ENCODE measurements at places on chromosomes 11 and 22.
A peak's percentile ranks its signal among the peaks of the same experiment; 100 is the strongest.

GRCh38 chr11:86459682-86460460, 85.2 kb downstream of the CCDC81 start:
- DNase-seq, result peak; percentile 90

DNA sequence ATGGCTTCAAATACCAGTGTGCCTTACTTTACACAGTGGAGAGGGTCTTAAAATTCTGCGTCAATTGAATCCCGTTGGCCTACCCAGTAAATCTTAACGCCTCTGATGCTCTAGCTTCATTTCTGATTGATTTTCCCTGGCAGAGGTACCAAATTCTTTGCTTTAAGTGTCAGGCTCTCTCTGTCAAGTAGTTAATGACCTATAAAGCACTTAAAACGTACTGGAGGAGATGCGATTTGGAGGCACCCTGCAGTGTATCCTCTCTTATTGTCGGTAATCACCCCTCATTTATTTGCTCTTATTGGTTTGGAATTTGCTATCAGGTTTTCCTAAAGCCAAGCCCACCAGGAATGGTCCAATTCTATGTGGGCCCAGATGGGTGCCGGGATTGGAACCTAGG, 59.2 kb downstream of the NFAM1 start:
- DNase-seq, result no peak

GRCh38 chr22:39459681-39460080, 2.9 kb downstream of the MGAT3 start:
- no peak for DNase-seq

- DNase-seq, result no peak
Measured at GRCh38 chr22:28728002-28728401, 13.6 kb downstream of the CHEK2 start.

DNA sequence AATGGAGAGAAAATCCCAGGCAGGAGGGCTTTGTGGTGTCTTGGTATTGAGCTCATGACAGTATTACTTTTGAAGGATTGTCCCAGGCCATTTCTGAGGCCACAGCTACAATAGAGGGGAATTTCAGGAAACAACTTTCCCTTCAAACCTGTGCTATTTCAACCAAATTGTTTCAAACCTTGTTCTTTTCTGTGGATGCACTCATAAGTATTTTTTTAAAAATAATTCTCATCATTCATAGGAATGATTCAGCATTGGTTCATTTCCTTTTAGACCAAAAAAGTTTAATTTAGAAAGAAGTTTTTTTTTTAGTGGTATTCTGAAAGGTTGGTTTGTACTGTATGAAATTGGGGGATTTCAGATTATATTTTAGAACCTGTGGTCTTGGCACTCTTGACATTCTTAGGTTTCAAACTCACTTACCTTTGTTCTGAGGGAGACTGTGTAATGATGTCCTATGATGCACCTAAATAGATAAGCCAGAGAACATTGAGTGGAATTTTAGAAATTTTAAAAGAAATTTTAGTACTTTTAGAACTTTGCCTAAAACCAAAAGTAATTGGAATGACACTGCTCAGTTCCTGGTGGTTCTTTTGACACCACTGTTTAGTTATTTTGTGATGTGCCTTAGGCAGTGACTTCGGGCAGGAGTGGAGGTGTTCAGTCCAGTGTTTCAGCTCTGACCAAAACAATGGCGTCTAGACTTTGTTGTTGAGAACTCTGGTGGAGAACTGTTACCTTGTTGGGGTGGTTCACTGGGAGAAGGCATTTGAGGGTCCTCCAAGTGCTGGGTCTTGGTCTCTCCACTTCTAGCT, 12.2 kb downstream of the TEAD1 start:
- DNase-seq, result no peak

- no peak for DNase-seq
Measured at GRCh38 chr11:126830216-126830806, 170.3 kb downstream of the KIRREL3 start.
